ENCODE measurements at places on chromosomes 6 and 20. TPM values are rescaled to one million over a fixed set of nuclear protein-coding genes. Genes with fewer than 3 reads are reported as not detected.

The HLA-DQB2 gene
- not detected for total RNA-seq

The SCGN gene
- not detected for total RNA-seq

The PPP1R3G gene
- 0.08 TPM for total RNA-seq

The ARHGAP40 gene
- total RNA-seq, result not detected

The SYNJ2 gene
- total RNA-seq, result 39.1 TPM

All from activated CD4-positive, alpha-beta memory T cell treated with anti-CD3 and anti-CD28 coated beads, Interleukin-2, amount 10 ng/mL, durations not matched to agents 7 days and 5 days (primary cell).